ENCODE measurements at places on chromosomes 2 and 18.

GRCh38 chr18:23133860-23134779 is 1.2 kb upstream of the CABLES1 start:
- DNase-seq, result no peak

DNA sequence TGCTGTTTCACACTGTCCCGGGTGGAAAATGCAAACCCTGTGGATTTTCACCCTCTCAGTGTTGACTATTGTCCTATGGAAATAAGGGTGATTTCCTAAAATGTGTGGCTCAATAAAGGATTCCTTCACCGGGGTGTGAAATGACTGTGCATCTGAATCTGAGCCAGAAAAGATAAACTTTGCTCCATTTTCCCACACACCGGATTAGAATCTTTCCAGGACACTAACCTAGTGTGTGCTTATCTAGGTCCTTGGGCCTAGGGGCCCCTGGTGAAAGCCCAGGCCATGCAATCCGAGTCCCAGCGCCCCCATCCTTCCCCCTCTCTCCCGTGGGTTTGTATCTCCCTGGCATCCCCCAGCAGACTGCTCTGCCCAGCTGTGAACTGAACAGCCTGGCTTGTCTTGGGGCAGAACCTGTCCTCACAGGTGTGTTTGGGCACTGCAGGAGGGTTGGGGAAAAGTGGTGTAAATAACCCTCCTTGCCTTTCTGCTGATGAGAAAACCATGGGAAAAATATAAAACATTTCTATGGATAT is 17.3 kb downstream of the KLHL29 start:
- no peak for DNase-seq

DNA sequence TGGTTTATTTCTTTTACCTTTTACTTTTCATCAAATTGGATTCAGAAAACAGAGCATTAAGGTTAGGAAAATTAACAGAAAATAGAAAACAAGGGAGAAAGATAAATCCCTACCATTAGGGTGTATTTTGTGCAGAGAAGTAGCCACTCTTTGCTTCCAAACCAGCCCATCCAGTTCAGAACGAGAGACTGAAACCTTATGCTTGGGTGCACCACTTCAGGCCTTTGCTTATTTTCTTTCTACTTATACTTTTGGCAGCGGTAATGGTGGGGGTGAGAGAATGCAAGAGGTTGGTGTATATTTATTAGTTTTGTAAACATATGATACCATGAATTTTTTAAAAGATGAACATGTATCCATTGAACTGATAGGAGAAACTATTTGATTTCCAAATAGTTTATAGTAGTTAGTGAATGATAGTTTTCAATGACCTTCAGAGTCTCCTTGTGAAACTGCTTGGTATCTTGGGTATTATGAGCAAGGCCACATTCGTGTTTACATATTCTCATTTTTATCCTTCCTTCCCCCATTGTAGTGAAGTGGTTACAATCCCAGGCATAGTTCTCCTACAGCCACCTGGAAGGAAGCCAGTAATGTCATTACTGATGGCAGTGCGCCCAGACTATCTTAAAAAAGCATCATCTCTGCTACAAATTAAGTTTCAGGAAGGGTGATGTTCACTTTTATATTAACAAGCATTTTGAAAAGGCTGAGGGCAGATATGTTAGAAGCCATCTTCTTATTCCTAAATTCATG is 60.8 kb downstream of the MFSD6 start:
- DNase-seq, result no peak

- no peak for DNase-seq
Observed at GRCh38 chr2:150917961-150918713, 343.5 kb downstream of the RBM43 start.

DNA sequence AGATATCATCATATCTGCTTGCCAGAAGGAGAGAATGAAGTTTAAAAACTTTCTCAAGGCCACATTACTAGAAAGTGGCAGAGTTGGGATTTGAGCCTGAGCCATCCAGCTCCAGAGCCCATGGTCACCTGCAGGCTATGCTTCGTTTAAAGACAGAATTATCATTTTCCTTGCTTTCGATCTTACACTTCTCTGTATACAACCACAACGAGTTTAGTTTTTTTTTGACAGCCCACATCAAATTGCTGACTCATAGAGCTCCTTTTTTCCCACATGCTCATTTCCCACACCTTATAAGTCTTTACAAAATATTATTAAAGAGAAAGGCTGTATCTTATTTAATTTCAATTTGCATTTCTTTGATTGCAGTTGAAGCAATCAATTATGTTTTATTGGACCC is 6.5 kb downstream of the PLEK start:
- no peak for DNase-seq

DNA sequence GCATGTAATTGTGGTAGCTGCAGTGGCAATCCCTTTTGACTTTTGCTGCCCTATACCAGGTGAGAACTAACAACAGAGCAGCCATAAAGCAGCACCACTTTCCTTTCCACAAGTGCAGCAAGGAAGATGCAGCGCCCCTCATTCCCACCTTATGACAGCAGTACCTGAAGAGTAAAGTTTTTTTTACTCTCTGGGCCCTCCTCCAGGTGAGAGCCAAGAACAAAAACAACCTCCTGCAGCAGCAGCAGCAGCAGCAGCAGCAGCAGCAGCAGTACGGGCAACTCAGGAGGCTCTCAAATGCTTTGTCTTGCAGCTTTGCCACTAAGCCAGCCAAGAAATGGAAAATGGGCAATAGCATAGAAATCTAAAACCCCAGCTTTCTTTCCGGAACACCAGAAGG is 397.5 kb downstream of the FIGN start:
- DNase-seq, result no peak

GRCh38 chr2:10126632-10127026 is 4.1 kb downstream of the RRM2 start:
- no peak for DNase-seq

DNA sequence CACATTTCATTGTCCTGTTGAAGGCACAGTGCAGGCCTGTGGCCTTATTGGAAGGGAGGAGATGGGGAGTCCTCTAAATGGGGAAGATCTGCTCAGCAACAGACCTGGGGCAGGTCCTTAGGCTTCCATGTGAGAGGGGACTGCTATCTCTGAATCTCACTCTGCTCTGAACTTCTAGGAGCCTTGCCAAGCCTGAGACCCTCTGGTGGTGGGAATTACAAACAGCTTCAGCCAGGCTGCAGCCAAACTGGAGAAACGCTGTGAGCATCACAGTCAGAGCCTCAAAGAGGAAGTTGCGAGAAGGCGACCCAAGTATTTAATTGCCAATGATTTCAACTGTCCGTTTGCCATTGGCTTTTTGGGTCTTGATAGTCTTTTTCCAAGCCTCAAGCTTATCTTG is 66.8 kb upstream of the MC2R start:
- no peak for DNase-seq

DNA sequence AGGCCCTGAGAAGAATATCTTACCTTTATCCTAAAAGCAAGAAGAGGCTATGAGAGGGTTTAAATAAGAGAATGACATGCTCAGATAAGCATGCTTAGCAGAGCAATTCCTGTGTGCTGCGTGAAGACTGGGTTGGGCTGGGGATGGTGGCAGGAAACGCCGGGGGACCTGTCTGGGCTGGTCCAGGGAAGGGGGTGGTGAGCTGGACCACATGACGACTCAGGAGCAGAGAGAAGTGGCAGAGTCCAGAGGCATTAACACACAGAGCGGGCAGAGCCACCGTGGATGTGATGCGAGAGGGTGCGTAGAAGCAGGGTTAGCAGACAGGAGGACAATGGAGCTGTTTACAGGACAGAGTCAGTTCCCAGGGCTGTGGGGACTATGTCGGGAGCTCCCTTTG is 84.5 kb downstream of the ZBTB7C start:
- no peak for DNase-seq

DNA sequence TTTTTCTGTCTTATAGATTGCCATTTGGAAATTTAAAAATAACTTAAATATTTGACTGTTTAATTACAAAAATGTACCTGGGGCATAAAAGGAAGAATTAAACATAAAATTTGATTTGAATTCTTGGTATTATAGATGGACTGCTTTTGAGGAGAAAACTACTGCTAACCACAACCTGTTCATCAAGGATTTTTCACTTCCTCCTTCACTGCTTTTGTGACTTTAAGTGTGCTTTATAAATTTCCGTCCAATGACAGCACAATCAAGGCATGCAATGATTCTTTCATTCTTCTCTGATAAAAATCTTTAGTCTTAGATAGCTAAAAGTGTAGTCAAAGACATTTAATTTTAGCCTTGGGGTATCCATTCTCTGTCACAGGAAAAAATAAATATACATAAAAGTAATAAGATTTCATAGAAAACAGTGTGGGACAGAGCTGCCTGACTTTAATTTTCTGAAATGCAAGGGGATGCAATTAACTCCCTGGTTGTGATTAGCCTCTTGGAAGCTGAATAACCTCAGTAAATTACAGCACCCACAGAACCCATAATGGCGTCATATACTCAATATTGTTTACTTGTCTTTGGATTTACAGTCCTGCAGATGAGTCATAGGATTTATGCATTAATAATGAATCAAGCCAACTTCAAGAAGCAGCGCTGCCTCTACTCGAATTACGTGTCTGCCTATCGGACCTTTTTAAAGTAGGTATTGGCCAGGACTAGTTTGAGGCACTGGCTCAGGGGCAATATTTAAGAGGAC is 587.9 kb downstream of the NRXN1 start:
- DNase-seq, result no peak

DNA sequence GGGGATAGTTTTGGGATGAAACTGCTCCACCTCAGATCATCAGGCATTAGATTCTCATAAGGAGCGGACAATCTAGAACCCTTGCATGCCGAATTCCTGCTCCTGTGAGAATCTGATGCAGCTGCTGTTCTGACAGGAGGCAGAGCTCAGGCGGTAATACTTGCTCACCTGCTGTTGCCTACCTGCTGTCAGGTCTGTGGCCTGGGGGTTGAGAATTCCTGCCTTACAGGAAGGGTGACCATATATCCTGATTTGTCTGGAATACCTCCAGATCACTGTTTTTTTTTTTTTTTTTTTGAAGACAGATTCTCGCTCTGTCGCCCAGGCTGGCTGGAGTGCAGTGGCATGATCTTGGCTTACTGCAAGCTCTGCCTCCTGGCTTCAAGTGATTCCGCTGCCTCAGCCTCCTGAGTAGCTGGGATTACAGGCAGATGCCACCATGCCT is 21.7 kb downstream of the ACSL3 start:
- no peak for DNase-seq

- no peak for DNase-seq
Observed at GRCh38 chr2:24015562-24016375, 5.9 kb downstream of the MFSD2B start.

DNA sequence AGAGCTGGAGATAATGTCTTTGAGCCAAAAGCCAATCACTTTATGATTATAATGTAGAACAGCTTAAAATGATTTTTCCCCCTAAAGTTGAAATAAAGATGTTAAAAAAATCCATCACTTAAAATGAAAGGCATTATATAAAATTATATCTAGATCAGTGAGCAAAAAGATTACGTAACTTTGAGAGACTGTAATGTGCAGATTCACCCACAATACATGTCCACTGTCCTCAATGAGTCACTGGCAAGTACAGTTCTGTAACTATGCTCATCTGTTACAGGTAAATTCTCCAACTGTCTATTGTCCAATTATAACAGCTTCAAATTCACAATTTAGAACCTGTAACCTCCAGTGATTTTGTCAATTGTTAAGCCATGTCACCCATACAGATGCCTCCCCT is 19.0 kb downstream of the FAM161A start:
- DNase-seq, result no peak

- DNase-seq, result no peak
Observed at GRCh38 chr2:10839813-10840212, 27.2 kb upstream of the PDIA6 start.

- no peak for DNase-seq
Observed at GRCh38 chr2:156800781-156801361, 364.7 kb downstream of the GPD2 start.

- no peak for DNase-seq
Observed at GRCh38 chr2:33013684-33014110, 66.9 kb downstream of the LTBP1 start.

DNA sequence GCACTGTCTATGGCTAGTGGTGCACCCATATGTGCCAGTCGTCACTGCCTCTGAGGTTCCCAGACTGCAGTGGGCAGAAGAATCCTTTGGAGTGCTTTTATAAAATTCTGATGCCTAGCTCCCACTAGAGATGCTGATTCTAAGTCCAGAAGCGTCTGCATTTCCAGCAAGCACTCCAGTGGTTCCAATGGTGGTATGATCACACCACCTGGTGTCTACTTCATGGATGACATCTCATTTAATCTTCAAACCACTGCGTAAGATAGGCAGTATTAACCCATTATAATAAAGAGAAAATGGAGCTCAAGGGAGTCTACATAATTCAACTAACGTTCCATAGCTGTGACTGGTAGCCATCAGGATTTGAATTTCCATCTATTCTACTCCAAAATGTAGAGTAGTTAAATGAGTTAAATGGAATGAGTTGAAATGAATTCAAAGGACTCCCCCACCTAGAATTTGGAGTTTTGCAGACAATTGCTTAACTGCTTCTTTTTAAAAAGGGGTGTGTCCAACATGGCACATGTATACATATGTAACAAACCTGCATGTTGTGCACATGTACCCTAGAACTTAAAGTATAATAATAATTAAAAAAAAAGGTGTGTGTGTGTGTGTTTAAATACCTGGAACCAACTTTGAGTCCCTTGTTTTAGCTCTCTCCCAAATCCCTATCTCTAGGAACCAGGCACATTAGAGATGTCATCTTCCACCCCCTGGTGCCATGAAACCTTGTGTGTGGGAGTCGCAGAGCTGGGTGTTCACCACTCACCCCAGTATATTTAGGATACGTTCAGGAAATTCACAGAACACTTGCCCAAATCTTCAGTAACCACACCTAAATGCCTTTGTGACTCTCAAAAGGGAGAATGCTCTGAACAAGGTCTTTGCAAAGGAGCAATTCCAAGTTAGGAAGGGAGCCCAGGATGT is 14.1 kb downstream of the LAMA3 start:
- DNase-seq, result no peak

GRCh38 chr2:66110608-66111007 is 324.3 kb upstream of the MEIS1 start:
- DNase-seq, result no peak

GRCh38 chr2:196108604-196109003 is 40.0 kb upstream of the DNAH7 start:
- DNase-seq, result no peak

GRCh38 chr2:199055336-199055735 is 402.4 kb downstream of the SATB2 start:
- DNase-seq, result no peak

DNA sequence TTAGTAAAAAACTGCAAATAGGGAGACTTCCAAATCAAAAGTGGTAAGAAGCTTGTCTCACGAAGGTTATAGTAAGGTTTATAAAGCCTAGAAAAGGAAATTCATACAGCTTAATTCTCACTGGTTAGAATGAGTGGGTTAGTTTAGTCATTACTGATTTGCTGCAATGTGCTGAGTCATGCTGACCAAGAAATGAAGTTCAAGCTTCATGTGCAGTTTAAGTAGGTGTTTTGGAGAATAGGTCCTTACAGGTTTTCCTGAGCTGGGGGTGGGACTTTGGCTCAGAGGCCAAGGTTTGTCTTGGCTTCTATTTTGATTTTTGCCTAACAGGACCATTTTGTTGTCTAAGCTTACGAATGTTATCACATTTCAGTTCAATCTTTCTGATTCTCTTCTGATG is 15.1 kb downstream of the CLIP4 start:
- no peak for DNase-seq

GRCh38 chr2:231687133-231687852 is 21.0 kb upstream of the PTMA start:
- DNase-seq, result no peak

All from stimulated activated CD4-positive, alpha-beta T cell treated with anti-CD3 and anti-CD28 coated beads, TNF-alpha, amount 100 ng/mL, for 1 hour (primary cell).